ENCODE measurements at places on chromosomes 3 and 15.

- no peak for DNase-seq
Observed at GRCh38 chr3:194900854-194901522, 215.3 kb downstream of the FAM43A start.

DNA sequence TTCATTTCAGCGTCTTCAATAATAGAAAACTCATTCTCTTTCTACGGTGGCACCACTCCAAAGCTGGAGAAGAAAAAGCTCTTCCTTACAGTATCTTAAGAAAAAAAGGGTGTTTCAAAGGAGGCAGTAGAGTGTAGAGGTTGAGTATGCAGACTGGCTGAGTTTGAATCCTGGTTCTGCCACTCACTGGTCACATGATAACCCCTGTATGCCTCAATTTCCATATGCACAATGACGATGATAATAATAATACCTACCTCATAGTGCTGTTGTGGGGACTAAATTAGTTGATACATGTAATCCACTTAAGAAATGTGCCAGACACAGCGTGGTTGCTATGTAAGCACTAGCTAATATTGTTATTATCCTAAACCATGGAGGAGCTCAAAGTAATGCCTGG, 4.5 kb downstream of the ANP32A start:
- DNase-seq: no peak

DNA sequence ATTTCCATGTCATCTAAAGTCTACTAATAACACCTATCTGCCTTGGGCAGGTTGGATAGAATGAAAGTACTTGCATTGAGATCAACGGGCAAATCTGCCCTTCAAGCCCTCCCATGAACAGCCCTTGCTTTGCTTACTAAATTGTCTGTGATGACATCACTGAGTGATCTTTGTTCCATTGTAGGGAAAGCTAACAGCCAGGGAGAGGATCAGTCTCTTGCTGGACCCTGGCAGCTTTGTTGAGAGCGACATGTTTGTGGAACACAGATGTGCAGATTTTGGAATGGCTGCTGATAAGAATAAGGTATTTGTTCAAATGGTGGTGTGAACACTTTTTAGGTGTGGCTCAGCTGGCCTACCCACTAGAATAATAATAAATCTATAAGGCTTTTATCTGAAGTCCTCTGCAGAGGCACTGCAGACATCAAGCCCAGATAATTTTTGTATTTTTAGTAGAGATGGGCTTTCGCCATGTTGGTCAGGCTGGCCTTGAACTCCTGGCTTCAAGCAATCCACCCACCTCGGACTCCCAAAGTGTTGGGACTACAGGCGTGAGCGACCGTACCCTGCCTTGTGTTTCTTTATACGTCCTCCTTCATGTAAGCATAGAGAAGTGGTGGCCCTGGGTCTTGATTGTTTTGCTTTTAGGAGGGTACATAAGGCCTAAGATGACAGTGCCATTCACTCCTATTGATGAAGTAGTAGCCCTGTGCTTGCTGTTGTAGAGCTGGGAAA, 5.7 kb downstream of the PCCB start:
- DNase-seq: no peak

- DNase-seq: no peak
Observed at GRCh38 chr15:74827614-74828013, 1.2 kb downstream of the CPLX3 start.

DNA sequence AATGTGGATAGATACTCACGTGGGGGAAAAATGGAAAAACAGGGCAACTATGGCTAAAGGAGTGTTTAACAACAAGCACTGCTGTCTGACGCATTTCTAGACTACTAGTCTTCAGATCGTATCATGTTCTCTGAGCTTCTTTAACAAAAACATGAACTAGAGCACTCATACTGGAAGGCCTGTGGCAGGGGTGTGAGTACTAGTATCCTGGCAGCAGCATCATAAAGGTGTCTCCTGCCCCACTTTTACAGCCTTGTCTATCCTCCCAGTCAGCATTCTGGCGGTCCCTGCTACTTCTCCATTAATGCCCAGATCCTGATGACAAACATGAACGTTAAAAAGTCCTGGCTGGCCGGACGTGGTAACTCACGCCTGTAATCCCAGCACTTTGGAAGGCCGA, 4.0 kb downstream of the FMN1 start:
- no peak for DNase-seq

- no peak for DNase-seq
Observed at GRCh38 chr15:84595660-84596059, 5.1 kb upstream of the ZSCAN2 start.

GRCh38 chr3:178022599-178022998, 513.6 kb upstream of the KCNMB2 start:
- no peak for DNase-seq
